Stimulated activated CD8-positive, alpha-beta memory T cell treated with anti-CD3 and anti-CD28 coated beads, Interleukin-4, amount 100 ng/mL, for 4 hours (primary cell): ENCODE measurements at places on chromosomes 16 and 17.

- peak; percentile 31 for DNase-seq
These were observed 13.7 kb downstream of the TENT4B start for GRCh38 chr16:50166511-50167500.

DNA sequence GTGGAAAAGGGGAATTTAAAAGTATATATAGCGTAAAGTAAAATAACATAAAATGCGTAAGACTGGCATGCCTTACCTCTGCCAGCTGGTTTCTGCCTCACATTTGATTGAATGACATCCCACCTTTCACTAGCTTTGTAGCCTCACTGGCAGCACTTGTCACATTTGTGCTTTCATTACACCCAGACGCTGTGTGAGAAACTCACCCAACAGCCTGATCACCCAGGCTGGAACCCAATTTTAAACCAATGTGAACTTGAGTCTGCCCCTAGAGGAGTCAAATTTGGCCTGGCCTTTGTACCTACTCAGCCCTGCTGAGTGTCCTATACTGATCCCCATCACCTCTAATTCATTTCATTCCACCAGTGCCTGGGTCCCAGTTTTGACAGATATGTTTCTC, 4.8 kb upstream of the THUMPD1 start:
- DNase-seq, result no peak

DNA sequence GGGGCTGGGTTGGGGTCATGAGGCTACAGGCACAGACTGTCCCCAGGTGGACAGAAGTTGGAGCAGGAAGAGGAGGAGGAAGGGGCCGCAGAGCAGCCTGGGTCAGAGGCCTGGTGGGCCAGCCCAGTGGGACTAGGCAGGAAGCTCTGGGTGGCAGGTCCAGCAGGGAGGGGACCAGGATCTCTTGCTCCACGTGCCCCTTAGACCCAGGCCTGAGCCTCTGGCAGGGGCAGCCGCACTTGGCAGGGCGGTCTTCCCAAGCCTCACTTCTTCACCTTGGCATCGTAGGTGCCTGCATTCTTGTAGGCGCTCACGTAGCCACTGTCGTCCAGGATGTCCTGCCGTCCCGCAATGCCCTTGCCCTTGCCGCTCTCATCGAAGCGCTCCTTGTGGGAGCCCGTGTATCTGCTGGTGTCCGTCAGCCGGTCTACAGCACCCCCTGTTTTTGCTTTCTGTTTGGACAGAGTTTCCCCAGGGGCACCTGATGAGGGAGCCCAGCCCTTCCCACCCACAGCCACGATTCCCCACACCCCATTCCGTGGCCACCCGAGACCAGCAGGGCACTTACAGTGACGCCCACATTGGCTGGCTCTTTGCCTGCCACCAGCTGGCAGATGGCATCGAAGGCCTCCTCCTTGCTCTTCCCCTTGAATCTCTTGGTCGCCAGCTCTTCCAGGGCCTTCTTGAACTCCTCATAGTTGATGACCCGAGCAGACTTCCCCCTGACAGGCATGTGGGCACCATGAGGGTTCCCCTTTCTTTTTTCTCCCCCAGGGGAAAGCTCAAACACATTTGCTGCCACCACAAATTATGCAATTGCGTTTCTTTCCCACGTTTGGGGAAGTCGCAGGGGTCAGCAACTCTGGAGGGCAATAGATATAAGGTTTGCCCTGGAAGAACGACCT, 3.1 kb downstream of the TPPP3 start:
- DNase-seq, result no peak

DNA sequence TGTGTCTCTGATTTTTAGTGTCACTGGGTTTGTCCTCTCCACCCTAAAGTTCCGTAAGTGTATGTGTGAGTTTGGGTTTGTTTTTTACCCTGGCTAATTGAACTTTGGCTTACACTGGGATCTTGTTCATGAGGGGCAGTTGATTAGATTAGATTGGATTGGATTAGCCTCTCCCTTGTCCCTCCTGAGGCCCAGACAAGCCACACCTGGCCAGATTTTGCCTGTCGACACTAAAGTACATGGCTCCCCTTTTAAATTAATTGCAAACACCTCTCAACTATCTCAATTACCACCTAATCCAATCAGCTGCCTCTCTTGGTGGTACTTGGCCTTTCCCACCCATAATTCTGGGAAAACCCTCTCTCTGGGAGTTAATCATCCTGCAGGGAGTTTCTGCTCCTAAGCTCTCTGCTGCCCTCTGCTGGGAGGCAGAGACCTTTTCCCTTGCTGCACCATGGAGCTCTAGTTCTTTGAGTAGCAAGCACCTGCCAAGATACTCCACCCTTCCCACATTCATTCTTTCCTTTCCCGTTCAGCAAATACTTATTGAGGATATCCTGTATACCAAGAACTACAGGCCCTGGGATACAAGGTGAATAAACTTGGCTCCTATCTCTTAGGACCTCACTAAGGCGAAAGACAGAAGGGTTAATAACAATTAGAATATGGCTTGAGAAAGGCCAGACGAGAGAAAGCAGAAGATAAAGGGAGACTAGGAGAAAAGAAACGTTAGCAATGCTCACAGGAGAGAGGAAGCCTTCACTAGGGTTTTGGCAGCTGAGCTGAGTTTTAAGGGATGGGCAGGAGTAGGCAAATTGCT, 60.0 kb upstream of the MPHOSPH6 start:
- peak; percentile 8 for DNase-seq

GRCh38 chr17:56602292-56603130, 9.0 kb downstream of the NOG start:
- DNase-seq, result no peak

GRCh38 chr16:19696328-19696727, 21.7 kb downstream of the KNOP1 start:
- DNase-seq, result peak; percentile 6

DNA sequence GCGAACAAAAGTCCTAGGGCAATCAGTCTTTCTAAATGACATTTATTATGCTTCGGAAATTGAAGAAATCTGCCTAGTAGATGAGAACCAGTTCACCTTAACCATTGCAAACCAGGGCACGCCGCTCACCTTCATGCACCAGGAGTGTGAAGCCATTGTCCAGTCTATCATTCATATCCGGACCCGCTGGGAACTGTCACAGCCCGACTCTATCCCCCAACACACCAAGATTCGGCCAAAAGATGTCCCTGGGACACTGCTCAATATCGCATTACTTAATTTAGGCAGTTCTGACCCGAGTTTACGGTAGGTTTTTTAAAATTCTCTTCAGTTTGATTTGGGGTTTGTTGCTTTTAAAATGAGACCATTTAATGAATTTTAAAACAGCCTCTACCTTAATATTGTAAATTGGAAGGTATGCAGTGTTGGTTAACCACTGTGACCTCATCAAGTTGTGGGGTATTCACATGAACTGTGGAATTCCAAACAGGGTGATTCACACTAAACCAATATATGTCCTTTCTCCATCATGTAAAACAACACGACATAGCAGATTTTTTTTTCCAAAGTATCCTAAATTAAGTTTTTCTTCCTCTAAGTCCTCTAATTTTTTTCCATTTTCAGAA, 6.2 kb upstream of the EVI2A start:
- no peak for DNase-seq

GRCh38 chr17:75004371-75004770, 8.1 kb upstream of the MRPL58 start:
- no peak for DNase-seq

DNA sequence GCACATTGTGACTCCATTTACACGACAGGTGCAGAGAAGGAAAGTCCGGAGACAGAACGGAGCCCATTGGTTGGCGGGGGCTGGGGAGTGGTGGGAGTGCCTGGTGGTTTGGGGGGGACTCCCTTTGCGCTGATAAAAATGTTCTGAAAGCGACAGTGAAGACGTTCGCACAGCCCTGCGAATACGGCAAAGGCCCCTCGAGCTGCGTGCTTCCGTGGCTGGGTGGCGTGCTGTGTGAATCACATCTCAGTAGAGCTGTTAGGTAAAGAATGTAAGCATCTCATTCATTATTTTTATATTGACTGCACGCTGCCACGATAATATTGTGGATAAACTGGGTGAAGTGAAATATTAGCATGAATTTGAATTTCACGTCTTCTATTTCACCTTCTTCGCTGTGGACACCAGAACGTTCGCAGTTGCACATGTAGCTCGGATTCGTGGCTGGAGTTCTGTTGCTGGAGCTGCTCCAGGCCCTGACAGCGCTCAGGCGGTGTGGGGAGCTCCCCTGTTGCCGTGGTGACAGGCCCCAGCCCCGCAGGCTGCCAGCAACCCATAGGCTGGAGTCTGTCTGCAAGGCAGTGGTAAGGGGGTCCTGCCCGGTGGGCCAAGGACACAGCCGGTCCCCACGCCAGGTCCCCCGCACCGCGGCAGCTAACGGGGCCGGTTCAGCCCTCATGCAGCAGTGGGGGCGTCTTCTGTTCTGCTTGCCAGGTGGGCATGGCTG, 44.6 kb downstream of the SOX8 start:
- DNase-seq, result no peak

GRCh38 chr17:81854974-81855774, 5.2 kb downstream of the P4HB start:
- DNase-seq, result no peak

DNA sequence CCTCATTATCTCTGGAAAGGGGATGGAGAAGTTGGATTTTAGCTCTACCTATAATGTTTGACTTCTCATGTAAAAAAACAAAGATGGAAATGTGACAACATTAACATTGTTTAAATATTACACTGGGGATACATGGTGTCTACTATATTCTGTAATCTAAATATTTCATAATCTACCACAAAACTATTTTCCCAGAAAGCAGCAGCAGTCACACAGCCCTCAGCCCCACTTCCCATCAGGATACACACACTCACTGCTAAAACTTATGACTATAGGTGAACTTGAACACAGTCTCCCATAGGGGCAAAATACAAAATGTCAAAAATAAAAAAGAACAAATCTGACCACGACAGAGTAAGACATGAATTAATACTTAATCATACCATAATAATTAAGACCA, 95.7 kb downstream of the KANSL1 start:
- no peak for DNase-seq

DNA sequence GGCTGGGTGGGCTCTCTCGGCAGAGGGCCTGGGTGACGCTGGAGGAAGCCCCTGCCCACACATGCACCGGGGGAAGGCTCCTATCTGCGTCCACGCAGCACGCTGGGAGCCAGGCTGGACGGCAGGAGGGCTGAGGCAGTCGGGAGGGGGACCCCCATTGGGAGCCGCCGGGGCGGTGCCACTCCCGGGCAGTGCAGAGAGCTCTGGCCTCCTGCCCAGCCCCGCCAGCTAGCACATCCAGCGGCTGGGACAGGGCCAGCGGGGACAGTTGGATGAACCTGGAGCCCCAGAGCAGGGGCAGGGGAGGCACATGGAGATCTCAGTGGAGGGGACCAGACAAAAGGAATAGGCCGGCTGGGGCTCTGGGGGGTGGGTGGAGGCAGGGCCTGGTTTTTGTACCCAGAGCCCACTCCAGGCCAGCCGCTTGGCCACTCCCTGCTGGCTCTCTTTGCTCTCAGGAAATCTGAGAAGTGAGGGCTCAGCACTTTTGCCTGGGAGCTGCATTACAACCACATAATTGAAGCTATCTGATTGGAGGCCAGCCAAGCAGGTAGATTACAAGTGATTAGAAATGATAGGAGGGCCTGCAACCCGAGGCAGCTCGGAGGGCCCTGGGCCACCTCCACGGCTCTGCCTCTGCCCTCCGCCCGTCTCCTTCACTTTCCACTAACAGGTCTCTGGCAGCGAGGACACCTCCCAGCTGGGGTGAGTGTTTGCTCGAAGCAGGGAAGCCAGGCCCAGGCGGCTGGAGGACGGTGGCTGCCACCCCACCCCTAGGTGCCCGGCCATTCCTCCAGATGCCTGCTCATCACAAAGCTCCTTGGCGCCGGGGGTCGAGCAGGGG, 40.1 kb downstream of the ENGASE start:
- DNase-seq, result no peak

DNA sequence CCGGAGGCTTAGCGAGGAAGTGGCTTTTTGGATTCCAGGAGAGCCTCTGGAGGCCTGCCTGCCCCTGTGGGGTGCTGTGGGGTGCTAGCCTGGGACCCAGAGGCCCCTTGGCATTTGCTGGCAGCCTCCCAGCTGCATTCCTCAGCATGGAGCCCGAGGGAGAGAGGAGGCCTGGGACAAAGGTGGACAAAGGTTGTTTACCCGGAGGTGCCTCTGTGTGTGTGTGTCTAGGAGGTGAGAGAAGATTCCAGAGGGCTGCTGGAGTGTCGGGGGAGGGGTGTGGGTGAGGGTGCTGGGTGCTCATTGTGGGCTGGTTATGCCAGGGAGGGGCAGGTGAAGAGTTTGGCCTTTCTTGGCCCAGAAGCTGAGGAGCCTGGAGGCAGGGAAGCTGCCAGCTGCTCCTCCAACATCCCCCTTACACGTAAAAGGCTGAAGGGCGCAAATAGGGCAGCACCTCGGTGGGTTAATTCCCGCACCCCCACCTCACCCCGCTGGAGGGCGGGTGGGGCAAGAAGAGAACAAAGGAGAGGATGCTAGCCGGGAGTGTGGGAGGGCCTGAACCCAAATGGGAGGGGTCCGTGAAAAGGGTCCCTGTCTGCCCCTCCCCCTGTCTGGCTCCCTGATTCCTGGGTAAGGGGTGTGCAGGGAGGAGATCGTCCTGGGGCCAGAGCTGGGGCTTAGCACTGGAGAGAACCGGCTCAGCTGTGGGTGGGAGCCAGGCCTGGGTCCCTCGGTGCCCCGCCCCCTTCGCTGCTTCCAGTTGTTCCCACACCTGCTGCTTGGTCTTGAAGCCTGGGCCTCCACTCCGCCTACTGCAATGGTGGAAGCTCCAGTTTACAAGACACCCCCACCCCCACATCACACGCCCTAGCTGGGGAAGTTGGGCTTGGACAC, 9.9 kb downstream of the HEXIM2 start:
- DNase-seq, result no peak

GRCh38 chr16:89572485-89573205, 2.9 kb upstream of the CPNE7 start:
- no peak for DNase-seq

GRCh38 chr16:3266873-3267537, 10.6 kb upstream of the MEFV start:
- no peak for DNase-seq

DNA sequence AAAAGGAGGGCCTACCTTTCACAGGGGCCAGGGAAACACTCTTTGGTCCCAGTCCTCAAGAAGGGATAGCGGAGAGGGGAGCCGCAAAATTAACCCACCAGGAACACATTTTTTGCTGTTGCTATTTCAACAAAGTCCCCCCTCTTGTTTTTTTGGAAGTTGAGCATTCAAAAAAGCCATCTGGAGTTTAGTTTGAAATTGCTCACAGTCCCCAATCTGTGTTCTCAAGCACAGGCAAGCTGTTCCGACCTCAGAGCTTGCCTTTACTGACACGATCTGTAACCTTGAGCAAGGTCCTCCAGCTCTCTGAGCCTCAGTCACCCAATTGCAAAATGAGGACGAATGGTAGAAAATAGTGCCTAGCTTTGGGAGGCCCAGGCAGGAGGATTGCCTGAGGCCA, 131.1 kb downstream of the ZNF423 start:
- DNase-seq, result no peak

DNA sequence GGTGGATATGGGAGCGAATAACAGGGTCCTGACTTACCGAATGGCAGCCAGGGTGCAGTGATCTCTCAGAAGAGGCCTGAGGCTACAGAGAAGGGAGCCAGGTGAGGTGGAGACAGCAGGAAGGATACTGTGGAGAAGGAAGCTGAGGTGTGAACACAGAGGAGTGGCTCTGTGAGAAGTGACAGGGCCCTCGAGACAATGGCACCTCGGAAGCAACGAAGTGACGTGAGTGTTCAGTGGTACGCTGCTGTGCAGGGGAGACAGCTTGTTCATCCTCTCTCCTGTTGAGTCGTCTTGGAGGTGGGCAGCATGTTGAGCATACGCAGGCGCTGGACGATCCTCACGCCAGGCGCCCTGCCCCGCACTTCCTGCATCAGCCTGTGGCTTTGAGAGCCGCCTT, 390.3 kb downstream of the CPPED1 start:
- no peak for DNase-seq
